Kidney epithelial cell (primary cell): ENCODE measurements at places on chromosomes 6 and 20.

- DNase-seq: no peak
Observed at GRCh38 chr20:48928832-48929725, 7.6 kb downstream of the ARFGEF2 start.

- DNase-seq: peak; percentile 18
Observed at GRCh38 chr20:44780226-44780625, 30.1 kb downstream of the RIMS4 start.

DNA sequence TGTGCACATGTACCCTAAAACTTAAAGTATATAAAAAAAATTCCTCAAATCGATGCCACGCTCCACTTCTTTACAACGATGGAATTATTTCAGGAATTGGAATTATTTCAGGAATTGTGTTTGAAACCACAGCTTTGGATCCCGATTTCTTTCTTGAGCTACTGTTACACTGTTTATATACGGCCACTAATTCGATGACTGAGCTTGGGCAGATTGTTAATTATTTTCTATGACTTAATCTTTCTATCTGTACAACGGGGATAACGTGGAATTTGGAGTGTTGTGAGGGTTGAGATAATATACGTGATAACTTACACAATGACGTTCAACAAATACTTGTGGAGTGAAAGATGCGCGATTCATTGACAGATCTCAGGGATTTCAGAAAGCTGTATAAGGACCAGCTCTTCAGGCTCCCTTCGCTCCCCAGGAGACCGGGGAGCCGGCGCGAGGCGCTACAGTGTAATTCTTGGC lies 171.3 kb downstream of the SLC16A10 start:
- no peak for DNase-seq

DNA sequence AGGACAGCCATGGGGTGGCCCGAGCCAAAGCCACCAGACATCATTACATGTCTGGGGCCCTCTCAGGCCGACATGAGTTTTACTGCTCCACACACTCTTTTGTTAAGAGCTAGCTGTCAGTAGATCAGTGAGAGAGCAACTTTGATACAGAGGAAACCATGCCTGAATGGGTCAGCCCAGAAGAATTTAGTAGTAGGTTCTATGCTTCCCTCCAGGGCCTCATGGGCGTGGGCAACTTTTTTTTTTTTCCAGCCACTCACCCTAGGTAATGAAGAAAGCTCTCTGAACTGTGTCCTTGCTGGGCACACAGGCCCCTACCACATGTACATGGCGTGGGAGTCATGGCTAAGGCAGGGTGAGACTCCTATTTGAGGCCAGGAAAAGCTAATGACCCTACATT lies 38.8 kb downstream of the HLA-F start:
- peak; percentile 18 for DNase-seq

GRCh38 chr20:54011346-54011745 lies 59.0 kb downstream of the BCAS1 start:
- DNase-seq: no peak

- no peak for DNase-seq
Observed at GRCh38 chr20:54648421-54649142, 173.2 kb downstream of the DOK5 start.

DNA sequence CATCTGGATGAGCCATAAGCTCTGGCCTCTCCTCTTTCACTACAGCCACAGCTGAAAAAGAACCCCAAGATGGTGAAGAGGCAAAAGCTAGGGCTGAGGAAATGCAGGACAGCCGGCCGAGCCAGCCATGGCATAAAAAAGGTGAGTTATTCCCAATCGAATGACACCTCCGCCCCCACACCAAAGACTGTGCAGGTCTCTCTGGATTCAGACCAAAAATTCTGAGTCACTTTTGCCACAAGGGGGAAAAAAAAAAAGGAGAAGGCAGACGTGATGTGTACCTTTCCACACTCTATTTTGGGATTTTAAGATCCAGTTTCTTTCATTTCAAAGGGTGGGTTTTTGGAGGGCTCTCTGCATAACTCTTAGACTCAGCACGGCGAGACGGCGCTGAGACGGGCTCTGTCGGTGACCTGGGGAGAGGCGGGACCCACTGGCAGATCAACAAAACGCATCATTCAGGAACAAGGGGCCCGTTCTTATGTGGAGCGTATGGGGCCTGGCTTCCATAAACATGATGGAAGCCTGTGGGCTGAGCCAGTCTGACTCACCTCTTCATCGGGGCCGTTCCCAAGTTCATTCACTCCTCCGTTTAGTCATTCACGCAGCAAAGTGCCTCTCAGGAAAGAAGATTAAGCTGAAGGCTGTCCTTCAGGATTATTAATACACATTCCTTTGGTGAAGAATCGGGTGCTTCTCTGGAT lies 54.8 kb downstream of the NFATC2 start:
- DNase-seq: peak; percentile 83

GRCh38 chr6:40816601-40817000 lies 222.4 kb downstream of the UNC5CL start:
- DNase-seq: no peak

DNA sequence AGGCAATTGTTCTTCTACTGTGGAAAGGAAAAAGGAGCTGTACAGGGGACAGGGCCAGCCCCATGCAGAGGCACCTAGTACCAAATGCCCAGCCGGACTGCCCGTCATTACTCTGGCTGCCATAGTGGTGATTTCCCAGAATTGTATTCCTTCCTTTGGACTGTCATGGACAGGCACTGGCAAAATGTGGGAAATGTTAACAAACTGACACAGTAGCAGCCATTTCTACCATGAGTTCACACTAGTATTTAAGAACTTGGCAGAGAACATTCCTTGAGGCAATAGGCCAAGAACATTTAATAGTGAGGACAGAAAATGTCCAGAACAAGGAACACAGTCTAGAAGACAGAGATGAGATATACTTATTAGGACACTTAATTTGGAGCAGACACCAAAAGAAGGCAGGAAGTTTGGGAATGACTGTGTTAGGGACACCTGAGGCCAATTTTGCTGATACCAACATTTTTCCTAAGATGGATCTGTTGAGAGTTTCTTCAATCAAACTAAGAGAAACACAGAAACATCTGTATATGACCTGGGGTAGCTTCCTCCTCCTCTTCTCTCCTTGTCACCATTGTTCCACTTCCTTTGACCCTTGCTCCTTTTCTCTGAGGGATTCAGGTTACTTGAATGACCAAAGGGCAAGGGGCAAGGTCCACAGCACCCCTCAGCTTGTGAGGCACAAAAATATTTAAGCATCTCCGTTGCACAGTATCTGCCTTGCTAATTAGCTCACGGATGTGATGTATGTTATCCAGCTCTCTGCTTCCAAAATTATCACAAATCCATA lies 14.9 kb downstream of the ADTRP start:
- no peak for DNase-seq

DNA sequence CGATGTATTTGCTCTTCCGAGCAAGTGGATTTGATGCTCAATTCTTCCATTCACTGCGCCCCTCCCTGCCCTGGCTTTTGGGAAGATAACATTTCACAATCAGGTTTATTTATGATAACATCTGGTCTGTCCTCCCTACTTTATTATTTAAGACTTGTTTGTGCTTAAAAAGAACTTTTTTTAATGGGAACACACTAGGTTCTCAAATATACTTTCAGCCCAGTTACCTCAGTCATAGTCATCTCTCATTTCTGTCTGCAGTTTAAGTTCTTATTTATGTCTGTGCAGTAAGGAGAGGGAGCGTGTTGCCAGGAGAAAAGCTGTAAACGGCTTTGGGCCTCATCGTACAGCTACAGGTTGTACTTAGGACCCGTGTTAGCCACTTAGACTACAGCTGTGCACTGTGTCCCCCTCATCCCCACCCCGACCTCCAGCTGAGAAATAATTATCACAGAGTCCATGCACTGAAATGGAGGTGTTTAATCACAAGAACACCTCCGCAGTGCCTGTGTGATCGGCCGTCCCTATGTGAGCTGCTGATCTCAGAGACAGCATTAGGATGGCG lies 99.3 kb downstream of the RPP40 start:
- DNase-seq: no peak

GRCh38 chr6:128870746-128871145 lies 12.2 kb upstream of the LAMA2 start:
- DNase-seq: no peak

- no peak for DNase-seq
Observed at GRCh38 chr6:34066218-34066571, 79.7 kb downstream of the GRM4 start.

DNA sequence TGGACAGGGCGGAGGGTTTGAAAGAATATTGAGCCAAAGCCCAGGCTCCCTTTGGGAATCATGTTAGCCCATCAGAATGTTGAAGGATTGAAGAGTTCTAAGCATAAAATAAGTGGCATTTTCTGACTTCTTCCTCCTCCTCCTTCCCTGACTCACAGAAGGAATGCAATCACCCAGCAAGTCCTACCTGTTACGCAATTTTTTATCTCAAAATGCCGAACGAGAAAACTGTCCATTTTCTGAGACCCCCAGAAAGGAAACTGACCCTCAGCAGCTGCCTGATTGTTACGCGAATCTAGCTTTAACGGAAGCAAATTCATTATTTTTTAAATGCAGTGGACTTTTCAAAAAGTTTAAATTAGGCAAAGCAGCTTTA lies 4.7 kb upstream of the DNAJC5 start:
- DNase-seq: no peak

DNA sequence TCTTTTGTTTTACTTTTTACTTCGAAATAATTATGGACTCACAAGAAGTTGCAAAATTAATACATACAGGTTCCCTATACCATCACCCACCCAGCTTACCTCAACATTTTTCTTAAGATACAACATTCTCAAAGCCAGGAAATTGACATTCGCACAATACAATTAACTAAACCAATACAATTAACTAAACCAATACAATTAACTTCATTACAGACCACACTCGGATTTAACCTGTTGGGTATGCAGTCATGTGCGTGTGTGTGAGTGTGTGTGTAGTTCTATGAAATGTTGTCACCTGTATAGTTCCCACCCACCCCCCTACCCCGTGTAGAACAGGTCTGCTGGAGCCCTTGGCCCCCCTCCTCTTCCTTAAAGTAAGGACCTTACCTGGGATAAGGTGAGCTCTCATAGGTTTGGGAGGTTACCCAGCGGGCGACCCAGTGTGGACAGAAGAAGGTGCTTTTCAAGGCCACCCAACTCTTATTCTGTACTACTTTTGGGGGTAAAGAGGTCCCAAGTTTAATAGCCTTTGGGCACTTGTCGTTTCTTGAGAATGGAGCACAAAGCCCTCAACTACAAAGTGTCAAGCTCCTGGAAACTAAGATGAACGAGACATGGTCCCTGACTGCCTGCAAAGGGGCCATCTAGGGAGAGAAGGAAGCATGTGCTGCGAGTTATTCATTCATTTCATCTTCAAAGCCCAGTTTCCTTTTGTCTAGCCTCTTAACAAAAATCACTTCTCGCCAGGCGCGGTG lies 544 bp upstream of the STK38 start:
- DNase-seq: no peak

DNA sequence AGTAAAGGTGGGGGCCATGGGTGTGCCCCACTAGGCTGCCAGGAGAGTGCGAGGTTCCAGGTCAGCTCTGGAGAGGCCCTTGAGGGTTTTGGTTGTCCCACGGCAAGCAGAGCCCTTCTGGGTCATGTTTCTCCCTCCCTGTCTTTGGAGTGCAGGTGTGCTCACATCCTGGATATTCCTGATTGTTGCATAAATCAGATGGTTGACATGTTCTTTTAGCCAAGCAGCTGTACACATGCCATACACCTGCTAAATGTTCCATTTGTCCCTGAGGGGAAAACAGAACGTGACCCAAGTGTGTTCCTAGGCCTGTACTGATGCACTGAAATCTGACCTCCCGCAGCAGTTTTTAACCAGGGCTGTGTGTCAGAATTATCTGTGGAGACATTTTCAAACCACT lies 77.5 kb upstream of the BEND3 start:
- no peak for DNase-seq

DNA sequence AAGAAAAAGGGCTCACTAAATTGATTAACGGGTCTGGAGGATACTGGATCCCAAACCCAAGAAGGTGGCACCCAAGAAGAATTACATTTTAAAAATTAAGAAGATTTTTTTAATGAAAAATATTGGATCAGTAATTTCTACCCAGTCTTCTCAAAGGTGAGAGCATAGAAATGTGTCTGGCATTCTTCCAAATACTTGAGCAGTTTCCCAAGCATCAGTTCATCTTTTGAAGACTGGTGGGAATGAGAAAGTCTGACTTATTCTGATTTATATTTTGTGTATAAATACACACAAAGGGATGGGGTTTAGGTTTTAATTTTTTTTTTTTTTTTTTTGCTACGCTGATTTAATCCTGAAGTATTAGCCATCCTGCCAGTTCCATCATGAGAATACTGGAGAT lies 3.3 kb downstream of the MGME1 start:
- no peak for DNase-seq

GRCh38 chr6:167113047-167113754 lies 9.7 kb upstream of the CCR6 start:
- DNase-seq: no peak

DNA sequence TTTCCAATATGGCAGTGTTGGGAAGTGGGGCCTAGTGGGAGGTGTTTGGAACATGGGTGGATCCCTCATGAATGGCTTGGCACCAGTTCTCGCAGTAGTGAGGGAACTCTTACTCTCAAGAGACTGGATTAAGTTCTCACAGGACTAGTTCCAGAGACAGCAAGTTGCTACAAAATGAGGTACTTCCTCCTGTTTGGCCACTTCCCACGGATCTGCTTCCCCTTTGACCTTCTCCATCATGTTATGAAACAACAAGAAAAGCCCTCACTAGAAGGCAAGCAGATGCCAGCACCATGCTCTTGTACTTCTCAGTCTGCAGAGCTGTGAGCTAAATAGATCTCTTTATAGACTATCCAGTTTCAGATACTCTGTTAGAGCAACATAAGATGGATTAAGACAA lies 3.1 kb downstream of the RSPH3 start:
- no peak for DNase-seq

GRCh38 chr6:63732336-63732735 lies 96.7 kb downstream of the PHF3 start:
- no peak for DNase-seq

- no peak for DNase-seq
Observed at GRCh38 chr6:96907498-96907897, 9.8 kb upstream of the NDUFAF4 start.

DNA sequence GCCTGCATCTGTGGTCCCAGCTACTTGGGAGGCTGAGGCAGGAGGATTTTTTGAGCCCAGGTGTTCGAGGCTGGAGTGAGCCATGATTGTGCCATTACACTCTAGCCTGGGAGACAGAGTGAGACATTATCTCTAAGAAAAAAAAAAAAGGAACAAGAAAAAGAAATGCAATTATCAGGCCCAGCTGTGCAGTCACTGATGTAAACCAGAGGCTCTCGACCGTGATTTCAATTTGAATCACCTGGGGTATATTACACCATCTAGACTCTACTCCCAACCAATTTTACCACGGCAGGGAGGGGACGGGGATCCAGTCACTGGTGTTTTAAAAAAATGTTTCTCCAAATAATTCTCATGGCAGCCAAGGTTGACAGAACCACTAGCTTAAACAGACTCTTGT lies 48.8 kb upstream of the NKX2-2 start:
- DNase-seq: no peak
